ENCODE measurements at places on chromosomes 3 and 15. TPM values are rescaled to one million over a fixed set of nuclear protein-coding genes. Genes with fewer than 3 reads are reported as not detected.

GRCh38 chr15:51398626-51399025 lies 57.2 kb downstream of the GLDN start:
- DNase-seq, result no peak

GRCh38 chr15:36966708-36967107 lies 133.6 kb downstream of the MEIS2 start:
- no peak for DNase-seq

GRCh38 chr3:66449411-66449974 lies 51.3 kb downstream of the LRIG1 start:
- DNase-seq, result no peak

Gene ASB14
- total RNA-seq, result not detected

Gene PIERCE2
- total RNA-seq, result not detected

All from activated naive CD8-positive, alpha-beta T cell treated with anti-CD3 and anti-CD28 coated beads, Interleukin-2, amount 10 ng/mL, durations not matched to agents 7 days and 5 days (primary cell).